ENCODE measurements at places on chromosomes 12 and 14.
A peak's percentile ranks its signal among the peaks of the same experiment; 100 is the strongest.

DNA sequence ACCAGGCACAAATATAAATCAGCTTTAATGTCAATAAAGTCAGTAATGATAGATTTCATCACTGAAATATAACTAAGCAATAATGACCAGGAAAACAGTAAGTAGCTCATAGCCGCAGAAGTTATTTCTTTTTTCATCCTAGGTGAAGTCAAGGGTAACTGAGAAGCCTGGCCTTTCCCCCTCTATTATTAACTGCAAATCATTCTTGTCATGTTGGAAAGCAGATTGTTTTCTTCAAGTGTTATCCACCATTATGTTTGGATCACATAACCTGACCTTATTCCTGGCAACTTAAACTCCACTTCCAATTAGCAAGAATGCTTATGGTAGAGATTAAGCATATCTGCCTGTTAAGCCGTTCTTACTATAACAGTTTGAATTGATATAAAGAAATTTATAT is 603.4 kb upstream of the FOXG1 start:
- DNase-seq: no peak

DNA sequence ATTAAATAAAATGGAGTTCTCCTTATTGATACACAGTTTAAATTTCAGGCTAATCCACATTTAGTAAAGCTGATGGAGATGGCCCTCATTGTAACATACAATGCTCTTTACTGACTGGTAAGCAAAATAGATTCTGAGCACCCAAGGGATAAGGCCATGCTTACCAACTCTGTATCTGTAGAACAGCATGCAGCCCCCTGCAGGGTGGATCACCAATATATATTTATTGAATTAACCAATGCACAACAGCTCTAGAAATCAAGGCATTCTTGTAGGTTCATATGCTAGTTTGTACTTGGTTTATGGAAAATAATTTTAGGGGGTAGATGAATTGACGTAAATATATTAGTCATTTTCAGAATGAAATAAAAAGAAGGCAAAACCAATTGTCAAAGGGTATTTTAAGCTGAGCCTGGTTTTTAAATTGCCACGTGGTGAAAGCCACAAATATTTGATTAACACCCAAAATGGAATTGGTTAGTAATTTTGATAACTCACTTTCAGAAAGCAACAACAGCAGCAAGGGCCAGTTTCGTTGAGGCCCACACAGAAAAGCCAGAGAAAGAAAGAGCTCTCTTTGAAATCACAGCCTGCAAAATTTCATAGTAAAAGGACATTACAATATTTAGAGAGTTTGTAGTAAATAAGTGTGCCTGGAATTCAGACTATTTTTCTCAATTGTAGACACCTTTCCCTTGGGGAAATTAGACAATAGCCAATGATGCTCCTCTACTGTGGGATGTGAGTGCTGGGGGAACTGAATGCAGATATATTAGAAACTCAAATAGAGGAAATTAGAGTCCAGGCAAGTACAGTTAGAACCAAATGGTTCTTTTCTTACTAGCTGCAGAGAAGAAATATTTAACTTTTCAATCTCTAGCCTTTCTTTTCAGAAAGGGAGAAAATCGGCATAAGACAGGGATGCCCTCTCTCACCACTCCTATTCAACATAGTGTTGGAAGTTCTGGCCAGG is 216.2 kb upstream of the ABCD2 start:
- DNase-seq: no peak

DNA sequence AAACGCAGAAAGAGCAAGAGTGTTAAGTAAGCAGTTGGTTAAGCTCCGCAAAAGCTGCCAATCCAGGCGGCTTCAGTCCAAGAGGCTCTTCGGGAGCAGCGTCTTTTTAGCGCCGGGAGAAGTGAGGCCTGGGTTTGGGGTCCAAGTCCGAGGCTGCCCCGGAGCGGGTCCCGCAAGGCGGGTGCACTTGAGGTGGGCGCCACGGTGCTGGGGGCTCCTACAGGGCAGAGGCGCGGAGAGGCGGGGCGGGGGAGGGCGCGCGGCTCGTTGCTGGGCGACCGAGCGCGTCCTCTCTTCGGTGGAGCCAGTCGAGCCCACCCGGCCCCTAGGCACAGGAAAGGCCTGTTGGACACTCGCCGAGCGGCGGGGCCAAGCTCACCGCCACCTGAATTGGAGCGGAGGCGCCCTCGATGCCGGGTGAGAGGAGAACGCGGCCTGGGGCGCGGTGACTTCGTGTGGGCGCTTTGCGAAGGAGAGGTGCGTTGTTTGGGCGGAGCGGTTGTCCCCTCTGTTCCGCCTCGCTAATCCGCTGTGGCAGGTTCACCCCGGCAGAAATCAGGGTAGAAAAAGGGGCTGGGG is 15.6 kb downstream of the TTC6 start:
- DNase-seq: no peak

GRCh38 chr12:104792570-104792969 is 165.5 kb downstream of the SLC41A2 start:
- no peak for DNase-seq

DNA sequence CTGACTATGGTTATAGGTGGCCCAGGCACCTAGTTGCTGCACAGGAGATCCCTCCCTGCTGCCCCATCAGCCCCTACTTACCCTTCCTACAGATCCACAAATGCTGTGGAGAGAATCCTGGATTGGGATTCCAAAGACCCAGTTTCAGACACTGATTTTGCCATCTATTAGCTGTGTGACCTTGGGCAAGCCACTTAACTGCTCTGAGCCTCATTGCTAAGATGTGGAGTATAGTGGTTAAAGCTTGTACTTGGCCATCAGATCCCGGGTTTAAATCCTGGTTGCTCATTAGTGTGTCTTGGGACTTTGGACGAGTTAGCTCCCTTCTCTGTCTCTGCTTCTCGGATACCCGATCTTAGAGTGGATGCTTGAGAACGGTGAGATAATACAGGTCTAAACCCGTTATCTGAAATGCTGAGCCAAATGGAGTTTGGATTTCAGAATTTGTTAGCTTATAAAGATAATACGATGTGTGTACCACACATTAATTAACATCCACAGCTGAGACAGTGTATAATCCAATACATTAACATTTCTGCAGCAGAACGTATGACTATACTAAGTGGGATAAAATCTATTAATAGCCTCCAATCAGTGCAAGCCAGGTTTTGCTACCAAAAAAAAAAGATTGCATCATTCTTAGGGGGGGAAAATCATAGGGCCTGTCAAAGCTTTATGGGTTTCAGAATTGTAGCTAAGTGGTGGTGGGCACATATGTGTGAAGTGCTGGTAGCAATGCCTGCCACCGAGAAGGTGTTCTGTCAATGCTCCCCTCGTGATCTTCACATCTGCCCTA is 16.0 kb downstream of the PROX2 start:
- no peak for DNase-seq

DNA sequence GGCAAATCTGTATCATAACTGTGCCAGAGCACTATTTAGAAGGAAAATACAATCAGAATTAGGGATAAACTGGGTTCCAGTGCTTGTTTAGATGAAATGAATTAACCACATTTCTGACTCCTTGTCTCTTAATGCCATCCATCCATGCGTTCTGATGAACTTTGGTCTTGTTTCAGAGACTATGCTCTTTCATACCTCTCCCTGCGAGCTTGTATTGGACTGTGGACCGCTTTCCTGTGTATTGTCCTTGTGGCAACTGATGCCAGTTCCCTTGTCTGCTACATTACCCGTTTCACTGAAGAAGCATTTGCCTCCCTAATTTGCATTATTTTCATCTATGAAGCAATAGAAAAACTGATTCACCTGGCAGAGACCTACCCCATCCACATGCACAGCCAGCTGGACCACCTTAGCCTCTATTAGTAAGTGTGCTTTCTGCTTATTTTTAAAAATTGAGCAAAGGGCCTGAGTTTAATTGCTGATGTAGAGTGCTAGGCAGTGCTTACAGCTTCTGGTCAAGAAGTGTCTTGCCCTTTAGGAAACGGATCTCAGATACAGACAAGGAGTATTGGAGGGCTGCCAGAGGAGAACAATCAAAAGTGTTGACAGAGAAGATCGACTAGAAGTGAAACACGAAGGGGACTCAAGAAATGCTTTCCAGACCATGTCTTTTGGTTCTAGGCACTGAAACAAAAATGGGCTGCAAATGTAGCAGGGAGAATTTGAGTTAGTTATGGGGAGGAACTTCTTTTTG is 46.7 kb downstream of the SLC4A8 start:
- DNase-seq: peak; percentile 46

- no peak for DNase-seq
Observed at GRCh38 chr14:50366589-50366988, 30.1 kb downstream of the CDKL1 start.

GRCh38 chr14:68667313-68667791 is 125.5 kb downstream of the ZFP36L1 start:
- DNase-seq: no peak

DNA sequence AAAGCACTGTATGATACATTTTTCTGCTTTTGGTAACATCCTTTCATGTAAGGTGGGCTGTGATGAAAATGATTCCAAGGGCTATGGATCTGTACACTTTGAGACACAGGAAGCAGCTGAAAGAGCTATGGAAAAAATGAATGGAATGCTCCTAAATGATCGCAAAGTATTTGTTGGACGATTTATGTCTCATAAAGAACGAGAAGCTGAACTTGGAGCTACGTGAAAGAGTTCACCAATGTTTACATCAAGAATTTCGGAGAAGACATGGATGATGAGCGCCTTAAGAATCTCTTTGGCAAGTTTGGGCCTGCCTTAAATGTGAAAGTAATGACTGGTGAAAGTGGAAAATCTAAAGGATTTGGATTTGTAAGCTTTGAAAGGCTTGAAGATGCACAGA is 22.1 kb upstream of the SRGAP1 start:
- no peak for DNase-seq

GRCh38 chr12:117037289-117038022 is 61.8 kb downstream of the TESC start:
- DNase-seq: no peak

DNA sequence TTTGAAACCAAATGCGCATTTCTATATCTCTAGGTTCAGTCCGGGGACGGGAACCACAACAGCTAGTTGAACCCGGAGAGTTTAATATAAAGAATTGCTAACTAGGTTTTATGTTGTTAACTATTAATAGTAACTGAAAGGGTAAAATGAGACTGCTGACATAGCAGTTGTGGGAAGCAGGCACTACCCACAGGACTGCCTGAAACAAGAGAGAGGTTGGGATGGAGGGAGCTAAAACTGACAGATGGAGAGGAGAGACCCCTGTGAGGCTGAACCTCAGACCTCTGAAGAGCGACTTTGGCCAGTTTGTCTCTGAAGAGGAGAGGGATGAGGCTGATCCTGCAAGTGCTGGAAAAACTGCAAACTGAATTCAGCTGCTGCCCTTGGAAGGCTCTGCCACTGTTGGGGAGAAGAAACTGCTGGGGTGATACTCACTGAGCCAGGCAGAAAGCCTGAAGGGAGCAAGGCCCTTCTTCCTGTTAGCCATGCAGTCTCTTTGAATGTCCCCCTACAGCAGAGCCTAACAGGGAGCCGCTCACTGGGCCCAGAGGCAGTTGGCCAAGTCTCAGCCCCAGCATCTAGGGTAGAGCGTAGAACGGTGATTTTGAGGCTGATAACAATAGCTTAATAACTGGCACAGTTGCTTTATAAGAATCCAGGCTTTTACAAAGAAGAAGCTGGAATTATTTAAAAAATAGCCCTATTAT is 172.2 kb downstream of the NPAS3 start:
- DNase-seq: peak; percentile 46

GRCh38 chr12:17215759-17216570 is 610.0 kb upstream of the LMO3 start:
- no peak for DNase-seq

- no peak for DNase-seq
Observed at GRCh38 chr12:49794811-49795653, 33.2 kb downstream of the NCKAP5L start.

- no peak for DNase-seq
Observed at GRCh38 chr12:6049992-6050391, 74.5 kb downstream of the VWF start.

GRCh38 chr12:121165316-121165715 is 32.6 kb downstream of the P2RX7 start:
- DNase-seq: no peak

DNA sequence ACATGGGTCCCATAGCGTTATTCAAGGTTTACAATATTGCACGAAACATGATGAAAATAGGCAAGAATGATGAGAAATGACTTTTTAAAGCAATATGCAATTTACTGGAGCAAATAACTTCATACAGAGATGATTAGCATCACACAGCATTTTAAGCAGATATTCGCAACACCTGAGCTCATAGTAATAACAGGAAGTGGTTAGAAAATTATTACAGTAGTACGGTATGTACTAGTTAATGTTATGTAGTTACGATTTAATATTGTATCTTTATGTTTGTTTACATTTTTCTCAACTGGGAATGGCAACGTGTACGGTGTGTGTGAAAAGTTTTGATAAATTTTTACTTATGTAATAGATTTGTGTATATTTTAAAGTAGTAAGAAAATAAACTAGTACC is 102.6 kb downstream of the OSBPL8 start:
- DNase-seq: no peak

DNA sequence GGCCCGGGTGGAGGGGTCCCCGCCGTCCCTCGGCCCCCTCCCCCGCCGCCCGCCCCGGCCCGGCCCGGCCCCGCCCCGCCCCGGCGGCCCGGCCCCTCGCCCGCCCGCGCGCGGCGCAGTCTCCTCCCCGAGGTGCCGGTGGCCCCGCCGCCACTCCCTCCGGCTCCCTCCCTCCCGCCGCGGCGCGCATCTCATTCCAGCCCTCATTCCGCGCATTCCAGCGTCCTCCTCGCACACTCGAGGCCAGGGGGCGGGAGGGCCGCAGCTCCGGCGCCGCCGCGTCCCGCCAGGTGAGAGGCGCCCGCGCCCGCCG is at the start of gene TEAD4:
Gene TEAD4, plus strand, starts transcription at position 206 of the 313 bp plus-strand sequence.
- peak; percentile 78 for DNase-seq

GRCh38 chr12:26861690-26862089 is 28.7 kb upstream of the ITPR2 start:
- DNase-seq: no peak

- no peak for DNase-seq
Observed at GRCh38 chr14:99768381-99768780, 24.8 kb upstream of the EML1 start.

GRCh38 chr14:94868772-94869072 is 98.8 kb upstream of the GSC start:
- DNase-seq: no peak

DNA sequence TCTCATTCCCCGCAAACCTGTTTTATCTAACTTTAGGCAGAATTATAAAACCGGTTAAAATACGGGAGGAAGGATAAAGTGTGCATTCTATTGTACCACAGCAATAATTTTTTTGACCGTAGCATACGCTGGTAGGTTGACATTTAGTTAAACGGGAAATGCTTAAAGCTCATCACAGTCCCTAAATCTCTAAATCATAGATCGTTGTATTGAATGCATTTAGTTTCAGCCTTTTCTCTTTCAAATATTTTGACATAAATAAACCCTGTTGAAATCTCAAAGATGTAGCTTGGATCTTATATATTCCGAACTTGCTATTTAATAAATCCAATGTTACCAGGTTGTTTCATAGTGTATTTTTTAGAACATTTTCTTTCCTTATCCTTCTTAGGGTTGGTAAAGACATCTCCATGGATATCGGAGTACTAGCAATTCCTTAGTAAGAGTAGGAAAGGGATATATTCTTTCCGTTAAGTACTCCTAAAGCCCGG is 798 bp downstream of the CLEC2B start:
- no peak for DNase-seq
